NCI-H1092 treated with DMSO at 0.1 percent for 48 hours (cell line): ENCODE measurements at places on chromosomes 11 and 22.

DNA sequence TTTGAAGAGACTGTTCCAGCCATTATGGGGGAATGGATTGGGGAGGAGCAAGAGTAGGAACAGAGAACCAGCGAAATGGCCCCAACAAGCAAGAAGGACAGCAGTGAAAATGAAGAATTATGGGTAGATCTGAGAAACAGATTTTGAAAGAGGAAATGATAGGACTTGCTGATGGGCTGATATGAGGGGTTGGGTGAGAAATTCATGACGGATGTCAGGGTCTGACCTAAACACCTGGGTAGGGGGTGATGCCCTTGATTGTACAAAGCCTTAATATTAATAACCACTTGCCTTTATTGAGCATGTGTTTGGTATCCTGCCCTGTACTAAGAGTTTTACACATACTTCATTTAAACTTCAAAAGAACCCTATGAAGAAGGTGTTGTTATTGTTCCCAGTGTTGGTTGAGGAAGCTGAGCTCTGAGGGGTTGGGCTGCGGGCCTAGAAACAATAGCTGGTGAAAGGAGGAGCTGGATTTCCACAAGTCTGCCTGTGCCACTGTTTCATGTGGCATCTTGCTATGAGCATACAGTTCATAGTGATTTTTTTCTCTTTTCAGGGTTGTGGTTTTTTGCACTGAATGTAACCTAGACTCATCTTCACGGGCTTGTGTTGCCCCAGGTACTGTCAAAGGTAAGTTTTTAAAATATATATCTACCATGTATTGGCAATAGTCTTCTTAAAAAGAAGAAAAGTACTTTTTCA lies 61.1 kb upstream of the TNRC6B start:
- no peak for DNase-seq

DNA sequence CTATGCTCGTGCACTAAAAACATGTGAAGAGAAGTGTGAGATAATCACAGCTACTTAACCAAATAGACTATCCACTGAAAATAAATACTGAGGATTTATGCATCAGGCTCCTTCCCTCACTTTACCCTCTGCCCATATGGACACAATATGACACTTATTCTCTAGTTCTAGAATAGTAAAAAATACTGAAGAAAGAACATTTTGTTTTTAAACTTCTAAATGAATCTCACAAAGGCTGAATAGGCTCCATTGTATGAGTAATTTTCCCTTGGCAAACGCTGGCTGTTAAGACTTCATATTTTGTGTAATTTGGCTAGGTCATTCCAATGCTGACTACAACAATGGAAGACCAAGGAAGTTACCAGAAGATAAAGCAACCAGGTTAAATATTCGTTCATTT lies 9.9 kb downstream of the HPS5 start:
- no peak for DNase-seq

- DNase-seq: no peak
Observed at GRCh38 chr11:119991022-119991404, 146.9 kb downstream of the TRIM29 start.

DNA sequence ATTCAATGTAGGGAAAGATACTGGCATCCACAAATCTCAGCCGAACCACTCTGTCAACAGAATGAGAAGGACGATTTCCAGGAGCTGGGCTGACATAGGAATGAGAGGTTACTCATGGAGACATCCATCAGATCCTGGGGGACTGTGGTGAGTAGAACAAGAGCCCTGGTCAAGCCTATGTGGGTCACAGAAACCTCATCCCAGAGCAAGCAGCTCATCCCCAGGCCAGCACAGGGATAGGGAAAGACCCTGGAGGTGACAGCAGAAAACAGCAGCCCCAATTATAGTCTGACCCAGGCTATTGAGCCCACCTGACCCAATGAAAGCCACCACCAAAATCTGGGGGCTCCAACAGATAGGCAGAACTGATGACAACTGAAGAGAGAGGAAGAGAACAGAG lies 128.0 kb upstream of the SERPIND1 start:
- DNase-seq: no peak

GRCh38 chr11:84261707-84262106 lies 975.5 kb upstream of the CCDC90B start:
- no peak for DNase-seq

GRCh38 chr11:128574576-128575011 lies 12.8 kb downstream of the ETS1 start:
- DNase-seq: no peak

GRCh38 chr11:2885678-2886081 lies at the start of gene CDKN1C:
TSS of gene CDKN1C (minus strand) at chr11:2885775. CDS start at chr11:2885456, 319 bp downstream.
- DNase-seq: peak; percentile 85

- peak; percentile 71 for DNase-seq
Observed at GRCh38 chr22:28594797-28595462, 84.7 kb downstream of the TTC28 start.
